ENCODE measurements at places on chromosomes 13 and 19. TPM values are rescaled to one million over a fixed set of nuclear protein-coding genes. Genes with fewer than 3 reads are reported as not detected.

Gene ARL11
- total RNA-seq: under 0.01 TPM

Gene SERPINE3
- not detected for total RNA-seq

Gene LIPE
- total RNA-seq: 7.6 TPM

Gene ARRDC5
- not detected for total RNA-seq

Gene TMEM59L
- 0.79 TPM for total RNA-seq

Gene ZNF20
- total RNA-seq: 3.2 TPM

Gene GADD45GIP1
- total RNA-seq: 27.1 TPM

Gene FREM2
- under 0.01 TPM for total RNA-seq

Gene FGF21
- total RNA-seq: not detected

Gene ZNF66
- total RNA-seq: 1.6 TPM

Gene ATP4B
- not detected for total RNA-seq

Gene CRX
- not detected for total RNA-seq

Gene ZNF350
- total RNA-seq: 11.6 TPM

Gene LILRB5
- total RNA-seq: not detected

Gene NMRK2
- not detected for total RNA-seq

Gene RNF225
- 1.9 TPM for total RNA-seq

Gene GAPDHS
- total RNA-seq: not detected

Gene KLK2
- total RNA-seq: 0.53 TPM

Gene PSG1
- not detected for total RNA-seq

Gene RASAL3
- total RNA-seq: not detected

Gene TUBA3C
- total RNA-seq: not detected

Gene SGCG
- 1.2 TPM for total RNA-seq

Gene SYNGR4
- not detected for total RNA-seq

Gene ZNF132
- total RNA-seq: 5.8 TPM

Gene PLK5
- not detected for total RNA-seq

Gene PGLYRP1
- not detected for total RNA-seq

Gene S1PR4
- 0.26 TPM for total RNA-seq

Gene NDUFS7
- total RNA-seq: 101 TPM

Gene SLC25A41
- total RNA-seq: not detected

Gene RASA3
- 2.6 TPM for total RNA-seq

Gene SLC17A7
- not detected for total RNA-seq

Gene RAB4B
- total RNA-seq: 7.9 TPM

Gene CYP4F3
- 2.9 TPM for total RNA-seq

Gene CEACAM1
- 1.6 TPM for total RNA-seq

Gene LGALS14
- not detected for total RNA-seq

Gene MTUS2
- total RNA-seq: not detected

Gene ZNF136
- total RNA-seq: 4.5 TPM

Gene PSG7
- total RNA-seq: not detected

Gene SMIM24
- not detected for total RNA-seq

Gene SHANK1
- under 0.01 TPM for total RNA-seq

Gene ZNF799
- 2.6 TPM for total RNA-seq

Gene ATP4A
- total RNA-seq: not detected

All from bronchial epithelial cell (primary cell).